ENCODE measurements at places on chromosomes 3 and 15.
A peak's percentile ranks its signal among the peaks of the same experiment; 100 is the strongest.

- DNase-seq = no peak
These were observed 23.1 kb upstream of the PDCD7 start for GRCh38 chr15:65156692-65157091.

DNA sequence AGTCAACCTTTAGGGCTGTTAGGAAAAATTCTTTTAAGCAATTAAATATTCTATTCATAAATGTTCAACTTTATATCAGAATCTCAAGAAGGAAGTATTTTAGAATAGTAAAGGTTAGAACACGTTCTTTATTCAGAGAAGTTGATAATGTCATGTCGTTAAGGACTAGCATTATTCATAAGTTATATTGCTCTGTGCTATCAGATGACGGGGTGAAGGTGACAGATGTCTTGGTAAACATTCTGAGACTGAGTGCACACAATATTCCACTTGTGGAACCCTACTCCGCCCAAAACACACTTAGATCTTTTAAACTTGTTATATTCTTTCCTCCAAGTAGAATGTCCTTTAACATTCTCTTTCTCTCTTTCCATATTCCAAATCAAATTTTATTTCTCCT lies 7.9 kb downstream of the AP4E1 start:
- DNase-seq = no peak

DNA sequence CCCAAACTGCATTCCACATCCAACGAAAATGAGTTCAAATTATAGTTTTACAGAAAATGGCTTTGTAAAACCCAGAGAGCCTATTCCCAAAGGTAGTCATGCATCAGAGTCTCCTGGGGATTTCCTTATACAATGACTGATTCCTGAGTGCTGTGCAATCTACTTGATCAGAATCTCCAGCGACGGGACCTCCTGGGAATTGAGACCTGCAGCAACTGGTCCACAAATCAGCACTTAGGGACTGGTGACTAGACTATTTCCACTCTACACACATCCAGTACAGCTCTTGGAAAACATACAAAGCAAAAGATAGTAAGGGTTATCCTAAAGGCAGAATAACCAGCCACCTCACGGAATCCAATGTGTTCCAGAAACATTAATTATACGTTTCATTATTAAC lies 871.0 kb upstream of the CFAP20DC start:
- DNase-seq = no peak

- no peak for DNase-seq
These were observed 177.0 kb downstream of the ZBBX start for GRCh38 chr3:167203062-167203461.

GRCh38 chr3:131917006-131917405 lies 117.8 kb downstream of the CPNE4 start:
- DNase-seq = no peak

DNA sequence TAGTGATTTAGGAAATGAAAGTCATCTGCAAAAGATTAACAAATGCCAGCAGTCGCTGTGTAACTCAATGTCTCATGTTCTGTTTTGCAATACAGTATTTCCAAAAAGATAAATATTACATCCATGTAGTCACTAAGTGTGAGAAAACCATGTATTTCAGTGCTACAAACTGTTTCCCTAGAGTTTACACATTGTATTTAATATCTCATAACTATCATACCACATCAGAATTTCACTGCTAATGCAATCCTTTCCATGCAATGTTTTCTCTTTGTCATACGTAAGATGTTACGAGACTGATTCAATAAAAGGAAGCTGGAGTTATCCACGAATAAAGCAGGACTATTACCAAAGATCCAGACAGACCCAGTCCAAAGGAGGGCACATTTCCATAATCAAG lies 269.4 kb downstream of the GBE1 start:
- no peak for DNase-seq

DNA sequence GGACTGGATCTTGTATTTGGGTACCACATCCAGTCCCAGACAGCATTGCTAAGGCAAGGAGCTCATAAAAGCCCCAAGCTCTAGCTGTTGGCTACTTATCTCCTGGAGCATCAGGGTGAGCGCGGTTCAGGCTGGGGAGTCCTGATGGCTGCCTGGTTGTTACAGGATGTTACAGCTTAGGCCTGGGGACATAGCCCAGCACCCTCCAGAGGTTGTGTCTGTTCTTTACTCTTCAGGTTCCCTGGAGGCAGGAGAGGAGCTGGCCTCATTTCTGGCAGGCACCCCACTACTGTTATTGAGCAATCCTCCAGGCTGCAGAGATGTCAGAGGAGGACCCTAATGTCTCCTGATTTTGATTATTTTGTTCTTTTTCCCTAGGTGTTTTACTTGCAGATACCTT lies 26.6 kb downstream of the APBA2 start:
- peak; percentile 71 for DNase-seq

DNA sequence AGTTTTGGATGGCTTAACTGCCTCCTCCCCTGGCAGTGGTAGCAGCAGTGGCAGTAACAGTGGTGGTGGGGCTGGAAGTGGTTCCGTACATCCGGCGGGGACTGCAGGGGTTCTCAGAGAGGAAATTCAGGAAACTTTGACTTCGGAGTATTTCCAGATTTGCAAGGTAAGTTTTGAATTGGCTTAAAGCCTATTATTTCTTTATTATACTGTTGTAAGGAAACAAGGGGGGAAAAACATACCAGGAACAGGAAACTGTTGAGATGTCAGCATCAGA lies 1.5 kb downstream of the STXBP5L start:
- peak; percentile 25 for DNase-seq

DNA sequence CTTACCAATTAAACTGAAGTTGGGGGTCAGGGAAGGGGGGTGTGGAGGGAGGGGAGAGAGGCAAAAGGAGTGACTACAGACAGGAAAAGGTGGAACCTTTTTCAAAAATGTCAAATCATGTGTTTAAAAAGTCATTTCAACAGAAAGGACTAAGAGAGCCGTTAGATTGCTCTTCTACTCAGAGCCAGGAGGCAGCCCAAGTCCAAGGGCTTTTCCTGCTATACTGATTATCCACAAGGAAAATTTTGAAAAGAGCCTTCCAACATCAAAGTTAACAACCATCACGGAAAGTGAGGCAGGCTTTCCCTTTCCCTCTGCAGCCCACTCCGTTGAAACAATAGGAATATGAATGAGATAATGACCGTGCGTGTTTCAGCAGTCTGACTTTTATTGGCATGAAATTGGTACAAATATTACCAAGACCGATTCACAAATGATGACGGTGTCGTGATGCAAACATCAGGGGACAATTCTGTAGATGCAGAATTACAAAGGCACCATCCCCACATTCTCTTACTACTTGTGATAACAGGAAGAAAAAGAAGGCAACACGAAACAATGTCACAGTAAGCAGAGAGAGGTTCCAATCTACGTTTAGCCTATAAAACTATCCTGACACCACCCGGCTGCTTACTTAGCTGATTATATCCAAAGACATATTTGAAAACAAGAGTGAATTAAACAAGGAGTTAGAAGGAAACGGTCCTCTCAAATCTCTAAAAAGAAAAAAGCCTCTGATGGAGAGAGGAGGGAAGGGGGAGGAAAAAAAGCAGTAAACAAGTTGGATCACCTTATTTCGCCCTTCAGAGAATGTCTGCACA lies 453.7 kb downstream of the FOXP1 start:
- no peak for DNase-seq

- DNase-seq = peak; percentile 56
These were observed 15.3 kb upstream of the MCCC1 start for GRCh38 chr3:183114384-183115178.

- no peak for DNase-seq
These were observed 21.0 kb downstream of the DUOX2 start for GRCh38 chr15:45093013-45093412.

GRCh38 chr3:35598804-35599203 lies 40.5 kb upstream of the ARPP21 start:
- no peak for DNase-seq

DNA sequence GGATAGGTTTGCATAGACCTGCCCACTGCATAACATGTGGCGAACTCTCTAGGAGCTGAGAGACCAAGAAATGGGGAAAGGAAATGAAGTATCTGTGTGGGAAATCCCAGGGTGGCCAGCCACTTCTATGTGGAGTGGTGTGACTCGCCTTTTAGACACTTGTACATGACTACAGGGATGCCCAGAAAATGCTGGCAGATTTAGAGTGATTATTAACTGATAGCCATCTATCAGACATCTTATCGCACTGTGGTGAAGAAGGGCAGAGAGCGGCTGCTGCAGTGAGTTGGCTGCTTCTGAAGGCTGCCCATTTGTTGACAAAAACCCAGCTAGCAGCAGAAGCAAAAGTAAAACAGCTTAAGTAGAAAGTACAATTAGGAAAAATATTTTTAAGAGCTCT lies 18.1 kb upstream of the STAC start:
- DNase-seq = no peak

GRCh38 chr3:187445356-187445755 lies 77.2 kb downstream of the RTP4 start:
- no peak for DNase-seq
